Left forelimb (tissue), 1 donor: ENCODE measurements at places on chromosomes 2 and 18.

DNA sequence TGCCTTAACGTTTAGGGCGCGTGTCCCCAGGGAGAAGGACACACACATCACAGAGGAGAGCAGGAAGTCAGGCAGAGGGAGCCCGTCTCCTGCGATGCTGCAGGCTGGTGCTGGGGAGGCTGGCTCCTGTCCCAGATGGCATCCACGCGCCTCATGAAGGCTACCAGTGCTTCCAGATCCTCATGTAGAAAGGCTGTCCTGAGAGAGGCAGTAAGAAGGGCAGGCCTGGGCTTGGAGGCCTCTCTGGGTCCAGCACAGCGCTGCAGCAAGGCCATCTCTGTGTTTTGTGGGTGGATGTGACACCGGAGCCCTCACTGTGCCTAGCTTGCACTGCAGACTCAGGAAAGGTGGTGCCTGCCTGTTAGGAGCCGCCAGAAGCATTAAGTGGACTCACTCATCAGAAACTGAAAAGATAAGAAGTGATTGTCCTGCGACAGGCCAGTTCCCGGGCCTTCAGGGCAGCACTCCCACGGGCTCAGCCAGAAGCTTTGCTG lies 62.7 kb downstream of the FAM168B start:
- no peak for DNase-seq

- no peak for DNase-seq
Measured at GRCh38 chr2:201058914-201059313, 12.6 kb downstream of the HYCC2 start.

DNA sequence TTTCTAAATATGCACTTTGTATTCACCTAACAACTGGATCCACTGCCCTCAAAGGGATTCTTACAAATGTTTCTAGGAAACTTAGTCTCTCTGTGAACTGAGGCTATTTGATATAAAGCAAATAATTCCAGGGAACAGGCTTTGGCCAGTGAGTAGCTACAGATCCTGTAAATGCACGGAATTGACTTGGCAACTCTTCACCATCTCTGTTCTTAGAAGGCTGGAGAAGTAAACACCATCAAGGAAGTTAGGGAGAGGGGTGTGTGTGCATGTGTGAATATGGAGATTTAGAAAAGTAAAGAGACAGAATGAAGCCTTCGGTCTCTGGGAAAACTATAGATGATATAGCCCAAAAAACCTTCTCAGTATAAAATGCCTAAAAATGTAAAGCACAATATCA lies 10.7 kb downstream of the CIDEA start:
- DNase-seq: no peak

- DNase-seq: no peak
Measured at GRCh38 chr2:239166201-239166834, 234.5 kb downstream of the HDAC4 start.

GRCh38 chr2:17058772-17059402 lies 393.3 kb upstream of the CYRIA start:
- no peak for DNase-seq
